ENCODE measurements at places on chromosomes 3 and 15. TPM values are rescaled to one million over a fixed set of nuclear protein-coding genes. Genes with fewer than 3 reads are reported as not detected.

Gene MRAS
- 7.0 TPM for total RNA-seq

Gene GXYLT2
- 1.5 TPM for total RNA-seq

Gene SAMD7
- total RNA-seq = not detected

Gene LSAMP
- total RNA-seq = 4.4 TPM

Gene SLC49A4
- total RNA-seq = 21.3 TPM

GRCh38 chr3:39291903-39292329 lies 12.1 kb upstream of the CX3CR1 start:
- DNase-seq = peak; percentile 79

GRCh38 chr3:150828261-150828660 lies 65.3 kb upstream of the SIAH2 start:
- no peak for DNase-seq

DNA sequence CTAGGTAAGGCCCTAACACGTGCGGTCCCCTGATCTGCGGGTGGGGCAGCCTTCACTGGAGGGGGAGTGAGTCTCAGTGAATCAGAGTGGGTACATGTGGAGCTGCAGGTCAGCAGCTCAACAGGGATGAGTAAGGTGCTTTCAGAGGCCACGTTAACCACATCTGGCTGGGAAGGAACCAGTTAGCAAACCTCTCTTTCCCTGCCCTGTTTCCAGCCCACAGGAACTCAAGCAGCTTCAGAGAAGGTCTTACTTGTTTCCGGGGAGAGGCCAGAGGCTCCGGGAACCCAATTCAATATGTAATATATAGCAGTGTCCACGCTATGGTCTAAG lies 175.3 kb downstream of the XXYLT1 start:
- DNase-seq = no peak

DNA sequence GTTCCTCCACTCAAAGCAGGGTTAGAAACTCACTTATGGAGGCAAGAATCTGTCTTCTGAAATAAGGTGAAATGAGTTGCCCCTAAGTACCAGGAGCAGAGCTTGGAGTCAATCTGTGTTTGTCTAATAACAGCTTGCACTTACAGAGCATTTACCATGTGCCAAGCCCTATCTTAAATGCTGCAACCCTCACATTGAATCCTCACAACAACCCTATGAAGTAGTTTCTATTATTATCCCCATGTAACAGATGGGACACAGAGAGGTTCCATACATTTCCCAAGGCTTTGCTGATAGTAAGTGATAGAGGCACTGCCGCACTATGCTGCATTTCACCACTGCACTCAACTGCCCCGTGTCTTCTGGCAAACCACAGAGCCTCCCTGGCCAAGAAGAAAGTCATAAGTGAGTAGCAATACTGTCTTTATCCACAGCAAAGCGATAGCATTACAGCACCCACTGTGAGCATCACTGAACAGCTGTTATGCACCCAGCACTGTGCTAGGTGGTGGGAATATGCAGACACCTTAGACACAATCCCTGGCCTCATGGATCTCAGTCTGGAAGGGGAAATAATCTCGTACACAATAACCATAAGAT lies 141.5 kb downstream of the SSR3 start:
- DNase-seq = no peak

GRCh38 chr3:172173316-172174254 lies 134.2 kb downstream of the FNDC3B start:
- no peak for DNase-seq

- peak; percentile 57 for DNase-seq
Observed at GRCh38 chr15:88635318-88635717, 3.5 kb upstream of the ISG20 start.

GRCh38 chr3:123765475-123766128 lies 118.5 kb downstream of the MYLK start:
- no peak for DNase-seq

GRCh38 chr3:14093831-14094230 lies 30.8 kb downstream of the CHCHD4 start:
- no peak for DNase-seq

DNA sequence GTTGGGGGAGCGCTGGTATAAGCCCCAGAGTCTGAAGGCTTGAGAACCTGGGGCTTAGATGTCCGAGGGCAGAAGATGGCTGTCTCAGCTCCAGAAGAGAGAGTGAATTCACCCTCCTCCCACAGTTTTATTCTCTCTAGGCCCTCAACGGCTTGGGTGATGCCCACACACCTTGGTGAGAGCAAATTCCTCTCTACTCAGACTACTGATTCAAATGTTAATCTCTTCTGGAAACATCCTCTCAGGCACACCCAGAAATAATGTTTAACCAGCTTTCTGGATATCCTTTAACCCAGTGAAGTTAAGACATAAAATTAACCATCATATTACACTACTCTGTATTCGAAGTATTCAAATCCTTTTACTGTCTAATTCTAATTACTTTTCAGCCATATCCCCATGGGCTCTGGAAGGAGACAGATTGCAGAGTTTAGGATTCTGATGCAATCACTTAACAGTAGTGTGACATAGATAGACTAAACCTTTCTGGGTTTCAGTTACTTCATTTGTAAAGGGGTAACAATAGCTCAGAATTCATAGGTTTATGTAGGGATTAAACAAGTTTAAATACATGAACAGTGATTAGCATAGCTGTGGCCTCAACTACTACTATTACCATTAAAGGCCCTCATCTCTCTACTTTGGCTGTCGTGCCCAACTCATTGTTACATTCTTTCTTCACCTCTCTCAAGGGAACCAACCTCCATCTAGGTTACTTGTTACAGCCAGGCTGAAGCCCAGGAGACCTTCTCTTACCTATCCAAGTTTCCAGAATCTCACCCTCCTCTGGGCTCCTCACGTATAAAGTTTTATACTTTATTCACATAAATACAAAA lies 25.7 kb upstream of the ANO10 start:
- DNase-seq = peak; percentile 14

- no peak for DNase-seq
Observed at GRCh38 chr3:103968131-103968530, 1398.6 kb upstream of the ALCAM start.

- no peak for DNase-seq
Observed at GRCh38 chr3:178440043-178440442, 96.2 kb upstream of the KCNMB2 start.

DNA sequence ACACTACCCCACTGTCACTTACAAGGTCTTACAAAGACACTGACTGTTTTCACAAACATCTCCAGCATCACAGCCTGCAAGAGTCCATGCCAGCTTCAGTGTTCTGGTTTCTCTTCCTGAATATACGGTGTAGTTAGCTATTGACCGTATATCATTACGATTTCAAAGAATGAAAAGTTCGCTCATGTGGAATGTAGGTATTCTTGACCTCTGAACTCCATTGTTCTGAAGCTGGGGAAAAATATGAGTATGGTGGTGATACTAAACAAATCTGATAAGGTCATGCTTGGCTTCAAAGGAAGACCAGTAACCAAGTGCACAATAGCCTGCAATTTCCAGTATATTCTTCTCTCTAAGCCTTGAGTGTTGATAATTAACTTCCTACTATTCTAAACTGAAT lies 315.7 kb upstream of the WNT5A start:
- no peak for DNase-seq
